Neural crest cell (in vitro differentiated cells): ENCODE measurements at places on chromosomes 6 and 20. TPM values are rescaled to one million over a fixed set of nuclear protein-coding genes. Genes with fewer than 3 reads are reported as not detected.

- no peak for DNase-seq
These were observed 9.5 kb downstream of the FOXC1 start for GRCh38 chr6:1619098-1619672.

- no peak for DNase-seq
These were observed 4.0 kb downstream of the CITED2 start for GRCh38 chr6:139370283-139370998.

GRCh38 chr20:9408422-9409300 lies 105.7 kb upstream of the LAMP5 start:
- no peak for DNase-seq

DNA sequence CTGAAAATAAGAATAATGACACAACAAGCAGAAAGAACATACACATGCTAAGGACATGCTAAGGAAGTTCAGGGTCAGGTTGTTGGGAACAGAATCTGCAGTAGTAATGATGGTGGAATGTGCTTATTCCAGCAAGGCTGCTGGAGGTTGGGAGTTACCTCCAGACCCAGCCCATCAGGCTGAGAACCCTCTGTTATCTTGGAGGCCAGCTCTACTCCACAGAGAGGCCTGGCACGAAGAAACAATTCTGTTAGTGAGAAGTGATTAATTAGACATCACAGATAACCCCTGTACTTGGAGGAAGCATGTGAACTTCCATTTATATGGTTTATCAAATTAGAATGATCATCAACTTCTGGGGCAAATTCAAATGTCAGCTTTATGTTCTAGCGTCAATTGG lies 22.1 kb upstream of the ARHGAP18 start:
- DNase-seq, result no peak

- no peak for DNase-seq
These were observed 3.1 kb downstream of the TRMT6 start for GRCh38 chr20:5947276-5947675.

DNA sequence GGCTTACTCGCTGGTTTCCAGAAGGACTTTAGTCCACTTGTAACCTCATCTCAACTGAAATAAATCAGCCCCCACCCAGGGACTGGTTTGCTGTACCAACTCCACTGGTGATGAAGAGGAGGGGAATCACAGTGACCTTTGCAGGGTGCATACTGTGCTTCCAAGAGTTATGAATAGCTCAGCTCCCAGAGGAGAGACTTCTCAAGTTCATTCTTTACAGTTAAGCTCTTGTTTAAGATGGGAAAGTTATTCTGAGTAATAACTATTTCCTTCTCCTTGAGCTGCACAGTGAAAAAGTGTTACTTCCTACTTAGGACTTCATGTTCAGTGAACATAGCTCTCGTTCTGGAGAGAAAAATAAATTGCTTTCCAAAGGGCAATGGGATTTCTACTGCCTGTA lies 166.5 kb upstream of the ECI2 start:
- DNase-seq, result no peak

- DNase-seq, result peak; percentile 56
These were observed 146.9 kb downstream of the MACROD2 start for GRCh38 chr20:14142171-14142570.

DNA sequence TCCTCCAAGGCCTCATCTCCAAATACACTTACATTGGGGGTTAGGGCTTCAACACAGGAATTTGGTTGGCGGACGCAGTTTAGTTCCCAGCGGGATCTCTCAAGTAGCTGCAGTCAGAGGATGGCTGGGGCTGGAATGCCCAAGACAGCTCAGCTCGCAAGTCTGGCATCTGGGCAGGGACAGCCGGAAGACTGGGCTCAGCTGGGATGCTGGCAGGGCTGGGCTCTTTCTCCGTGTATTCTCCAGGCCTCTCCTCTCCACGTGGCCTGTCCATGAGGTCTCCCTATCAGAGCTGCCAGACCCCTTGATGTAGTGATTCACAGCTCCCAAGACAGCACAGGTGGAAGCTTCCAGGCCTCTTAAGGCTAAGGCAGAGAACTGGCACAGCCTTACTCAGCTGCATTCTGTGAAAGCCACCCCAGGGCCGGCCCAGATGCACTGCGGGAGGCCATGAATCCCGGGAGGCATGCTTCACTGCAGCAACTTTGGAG lies 5.0 kb downstream of the FGD2 start:
- no peak for DNase-seq

TUBB2B gene
- total RNA-seq, result 655 and 665 TPM in 2 replicates
